ENCODE measurements at places on chromosomes 3 and 15.

DNA sequence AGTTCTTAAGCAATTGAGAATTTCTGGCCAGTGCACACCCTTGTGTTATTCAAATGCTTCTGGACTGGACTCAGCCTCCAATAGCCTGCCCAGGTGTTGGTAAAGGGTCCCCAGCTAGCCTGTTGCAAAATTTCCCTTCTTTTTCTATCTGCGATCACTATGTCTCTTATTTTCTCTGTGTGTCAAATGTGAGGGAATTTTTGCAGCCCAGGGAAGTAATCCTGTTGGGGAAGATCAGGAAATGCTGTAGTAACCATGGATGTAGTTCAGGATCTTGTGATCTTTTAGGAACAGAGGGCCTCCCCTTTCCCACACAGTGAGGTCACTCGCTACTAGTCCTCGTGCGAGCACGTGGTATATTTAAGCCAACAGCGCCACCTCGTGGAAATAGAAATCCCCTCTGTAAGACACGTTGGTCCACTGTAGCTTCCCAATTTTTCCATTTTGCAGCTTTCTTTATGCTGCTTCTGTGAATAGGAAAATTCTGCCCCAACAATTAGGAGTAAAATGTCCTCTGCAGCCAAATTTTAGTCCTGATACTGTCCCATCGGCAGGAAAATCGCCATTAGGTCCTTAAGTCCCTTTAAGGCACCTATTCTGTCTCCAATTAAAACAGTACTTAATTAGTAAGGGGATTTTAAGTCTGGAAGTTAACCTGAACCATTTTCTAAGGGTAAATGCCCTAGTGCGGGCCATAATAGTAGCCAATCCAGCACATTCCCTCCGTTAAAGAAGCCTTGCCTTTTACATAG, 4.0 kb upstream of the SMCO1 start:
- DNase-seq, result peak; percentile 94

GRCh38 chr3:87694678-87695077, 364.1 kb downstream of the CGGBP1 start:
- no peak for DNase-seq

- peak; percentile 88 for DNase-seq
Measured at GRCh38 chr15:57527382-57528091, 64.2 kb upstream of the MYZAP start.

GRCh38 chr3:174340624-174341587, 518.2 kb upstream of the NAALADL2 start:
- no peak for DNase-seq

- DNase-seq, result no peak
Measured at GRCh38 chr3:27568393-27568792, 84.2 kb upstream of the SLC4A7 start.

DNA sequence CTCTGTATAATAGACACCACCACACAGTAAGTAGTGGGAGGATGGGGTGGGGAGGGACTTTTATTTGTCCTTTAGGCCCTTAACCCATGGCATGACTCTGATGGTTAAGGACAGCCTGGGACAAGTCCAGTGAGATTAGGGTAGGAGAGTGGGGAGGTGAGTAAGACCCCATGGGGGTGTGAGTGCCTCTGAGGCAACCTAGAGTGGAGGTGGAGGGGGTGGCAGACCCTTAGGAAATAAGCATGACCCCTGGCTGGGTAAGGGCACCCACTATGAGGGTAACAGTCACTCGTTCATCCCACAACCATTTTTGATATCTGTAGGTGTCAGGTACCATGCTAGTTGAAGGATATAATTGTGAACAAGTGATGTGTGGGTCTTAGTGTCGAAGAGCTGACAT, 21.0 kb upstream of the PSTPIP1 start:
- DNase-seq, result no peak

- DNase-seq, result peak; percentile 79
Measured at GRCh38 chr3:14691239-14691638, 16.3 kb downstream of the C3orf20 start.

All from suppressor macrophage treated with lipopolysaccharide for 1 hour (primary cell).